ENCODE measurements at places on chromosomes 2 and 18.

DNA sequence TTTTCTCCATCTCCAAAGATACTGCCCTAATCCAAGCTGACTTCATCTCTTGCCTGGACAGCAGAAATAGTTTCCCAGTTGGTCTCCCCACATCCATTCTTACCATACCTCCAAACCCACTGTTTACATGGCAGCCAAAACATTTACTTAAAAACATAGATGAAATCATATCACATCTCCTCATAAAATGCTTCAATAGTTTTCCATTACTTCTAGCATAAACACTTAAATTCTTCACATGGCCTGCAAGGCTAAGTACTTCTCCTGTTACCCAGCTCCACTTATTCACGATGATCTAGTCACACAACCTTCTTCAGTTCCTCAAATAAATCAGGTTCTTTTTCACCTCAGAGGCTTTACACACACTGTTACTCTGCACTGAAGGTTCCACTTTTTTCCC is 185.8 kb upstream of the ACVR2A start:
- DNase-seq, result no peak

- DNase-seq, result no peak
Measured at GRCh38 chr2:177284531-177284930, 20.0 kb upstream of the NFE2L2 start.

DNA sequence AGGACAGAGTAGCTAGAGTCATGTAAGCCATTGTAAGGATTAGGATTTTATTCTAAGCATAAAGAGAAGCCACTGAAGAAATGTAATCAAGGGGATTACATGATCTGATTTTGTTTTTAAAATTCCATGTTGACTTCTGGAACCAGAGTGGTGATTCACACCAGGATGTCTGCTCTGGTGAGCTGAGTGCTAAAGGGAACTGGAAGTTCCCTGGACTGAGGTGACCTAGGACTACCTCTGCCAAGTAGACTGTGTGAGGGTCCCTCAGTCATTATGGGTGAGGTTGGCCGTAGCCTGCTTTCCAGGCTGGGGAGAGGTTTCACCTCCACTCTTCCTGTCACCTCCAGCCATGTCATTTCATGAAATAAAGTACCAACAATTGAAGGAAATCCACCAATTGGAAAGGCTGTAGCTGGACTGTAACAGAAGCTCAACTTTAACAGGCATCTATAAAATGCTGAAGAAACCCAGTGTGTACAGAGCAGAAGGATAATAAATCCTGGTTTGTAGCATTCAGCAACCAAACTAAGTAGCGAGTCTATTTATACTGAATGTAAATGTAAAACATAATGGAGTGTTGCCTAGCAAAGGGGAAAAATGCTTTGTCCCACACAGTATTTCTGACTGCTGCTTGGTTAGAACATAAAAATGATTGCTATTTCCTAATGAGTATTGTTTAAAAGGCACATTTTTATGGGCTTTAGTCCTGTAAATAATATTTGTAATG is 507.4 kb upstream of the PKDCC start:
- DNase-seq, result no peak

DNA sequence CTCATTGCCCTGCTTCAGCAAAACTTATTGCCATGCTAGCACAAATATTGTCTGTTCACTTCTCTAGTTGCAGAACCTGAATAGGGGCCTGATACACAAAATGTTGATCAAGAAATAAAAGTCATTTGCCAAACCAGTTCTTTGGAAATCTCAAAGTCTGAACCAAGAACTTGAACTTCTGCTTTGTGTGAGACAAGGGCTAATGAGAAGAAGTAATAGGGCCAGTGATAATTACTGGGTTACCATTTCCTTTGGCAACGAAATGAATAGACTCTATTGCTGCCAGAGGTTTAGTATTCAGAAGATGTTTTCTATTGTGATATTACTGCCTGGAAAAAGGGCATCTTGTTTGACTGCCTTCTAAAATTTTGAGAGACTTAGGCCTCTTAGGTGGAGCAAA is 35.0 kb downstream of the TMEFF2 start:
- DNase-seq, result no peak

GRCh38 chr2:195181059-195181705 is 475.8 kb upstream of the SLC39A10 start:
- no peak for DNase-seq

- no peak for DNase-seq
Measured at GRCh38 chr2:59720296-59720866, 833.1 kb downstream of the BCL11A start.

DNA sequence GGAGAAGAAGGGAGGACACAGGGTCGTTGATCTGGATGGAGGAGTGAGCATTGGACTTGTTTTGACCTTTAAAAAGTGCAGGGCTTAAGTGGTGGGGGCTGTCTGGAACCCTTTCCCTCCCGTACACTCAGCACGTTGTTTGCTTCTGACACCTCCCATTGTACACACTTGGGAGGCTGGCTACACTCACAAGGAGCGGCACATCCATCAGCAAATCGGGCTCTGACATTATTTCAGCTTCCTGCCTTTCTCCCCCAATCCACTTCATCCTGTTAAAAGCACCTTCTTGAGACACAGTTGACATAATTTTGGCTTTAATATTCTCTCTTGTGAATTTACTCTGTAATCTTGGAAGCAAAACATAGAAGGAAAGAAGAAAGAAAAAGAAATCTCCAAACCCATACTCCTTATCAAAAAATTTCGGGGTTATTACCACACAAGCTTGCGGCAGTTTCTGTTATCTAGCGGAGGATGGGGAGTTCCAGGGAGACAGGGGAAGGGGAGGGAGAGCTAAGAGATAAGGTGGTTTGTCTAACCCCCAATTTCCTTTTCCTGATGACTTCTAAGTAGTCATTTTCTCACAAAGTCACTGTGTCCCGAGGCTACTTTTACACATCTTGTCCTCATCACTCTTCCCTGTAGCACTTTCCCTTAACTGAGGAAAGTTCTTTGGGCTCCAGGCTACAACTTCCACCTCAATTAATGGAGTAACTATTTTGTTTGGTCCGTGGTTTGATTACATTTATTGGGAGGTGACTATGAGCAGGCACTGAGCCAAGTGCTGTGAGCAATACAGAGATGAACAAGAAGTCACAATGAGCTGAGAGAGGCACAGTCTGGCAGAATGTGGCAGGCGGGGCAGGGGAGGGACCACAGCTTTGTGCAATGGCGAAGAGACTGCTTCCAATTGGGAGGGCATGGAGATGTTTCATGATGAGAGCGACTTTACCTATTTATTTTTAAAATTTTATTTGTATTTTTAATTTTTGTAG is 240.1 kb upstream of the MEX3C start:
- DNase-seq, result no peak

DNA sequence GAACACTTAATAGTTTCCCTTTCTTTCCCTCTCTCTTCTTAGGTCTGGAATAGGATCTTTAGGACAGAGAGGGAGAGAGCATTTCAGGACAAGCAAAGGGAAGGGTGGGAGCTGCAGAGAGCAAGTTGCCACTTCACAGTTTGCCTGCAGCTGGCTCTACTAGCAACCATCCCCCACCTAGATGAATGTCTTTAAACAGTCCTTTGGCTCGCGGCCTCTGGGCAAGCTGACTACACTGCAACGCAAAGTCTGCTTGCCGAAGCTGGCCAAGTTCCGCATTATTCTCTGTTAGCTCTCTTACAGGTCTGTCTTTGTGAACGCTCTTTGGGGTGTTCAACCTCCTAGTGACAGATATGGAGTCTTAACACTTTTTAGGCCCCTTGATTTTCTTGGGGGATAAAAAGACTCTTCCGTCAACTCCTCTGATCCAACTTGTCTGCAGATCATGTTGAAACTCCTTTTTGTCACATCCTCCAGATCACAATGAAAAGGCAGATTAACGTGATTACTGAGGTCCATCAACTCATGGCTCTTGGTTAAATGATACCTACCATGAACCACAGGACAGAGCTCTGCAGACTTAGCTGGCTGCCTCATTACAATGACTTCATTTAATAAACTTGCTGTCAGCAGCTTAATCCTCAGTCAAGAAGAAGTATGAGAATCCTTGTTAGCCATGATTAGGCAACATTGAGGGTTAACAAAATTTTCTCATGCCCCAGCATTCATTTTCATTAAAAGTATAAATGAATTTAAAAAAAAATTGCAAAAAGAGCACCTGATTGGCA is 74.6 kb downstream of the SLC4A3 start:
- peak; percentile 20 for DNase-seq

- DNase-seq, result no peak
Measured at GRCh38 chr2:48145845-48146452, 239.7 kb upstream of the FBXO11 start.

DNA sequence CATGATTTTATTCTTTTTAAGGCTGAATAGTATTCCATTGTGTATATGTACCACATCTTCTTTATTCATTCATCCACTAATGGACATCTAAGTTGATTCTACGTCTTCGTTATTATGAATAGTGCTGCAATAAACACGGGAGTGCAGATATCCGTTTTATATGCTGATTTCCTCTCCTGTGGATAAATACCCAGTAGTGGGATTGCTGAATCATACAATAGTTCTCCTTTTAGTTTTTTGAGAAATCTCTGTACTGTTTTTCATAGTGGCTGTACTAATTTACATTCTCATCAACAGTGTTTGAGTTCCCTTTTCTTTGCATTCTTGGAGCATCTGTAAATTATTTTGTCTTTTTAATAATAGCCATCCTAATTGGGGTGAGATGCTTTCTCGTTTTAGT is 114.5 kb downstream of the RGPD3 start:
- no peak for DNase-seq

DNA sequence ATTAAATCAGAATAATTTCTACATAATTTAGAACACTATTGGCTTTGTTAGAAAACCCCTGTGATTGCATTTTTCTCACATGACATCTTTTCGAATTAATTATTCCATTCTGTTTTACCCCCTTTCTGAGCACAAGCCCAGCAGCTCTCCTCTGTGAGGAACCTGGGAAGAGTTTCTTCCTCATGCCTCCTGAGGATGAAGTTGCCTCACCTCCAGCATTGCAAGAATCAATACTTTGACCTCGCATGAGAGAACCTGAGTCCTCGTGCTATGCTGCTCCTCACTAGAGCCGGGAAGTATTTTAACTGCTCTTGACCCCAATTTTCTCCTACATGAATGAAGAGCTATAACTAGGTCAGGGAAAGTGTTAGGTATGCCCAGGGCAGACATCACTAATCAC is 77.1 kb upstream of the RAPH1 start:
- no peak for DNase-seq

DNA sequence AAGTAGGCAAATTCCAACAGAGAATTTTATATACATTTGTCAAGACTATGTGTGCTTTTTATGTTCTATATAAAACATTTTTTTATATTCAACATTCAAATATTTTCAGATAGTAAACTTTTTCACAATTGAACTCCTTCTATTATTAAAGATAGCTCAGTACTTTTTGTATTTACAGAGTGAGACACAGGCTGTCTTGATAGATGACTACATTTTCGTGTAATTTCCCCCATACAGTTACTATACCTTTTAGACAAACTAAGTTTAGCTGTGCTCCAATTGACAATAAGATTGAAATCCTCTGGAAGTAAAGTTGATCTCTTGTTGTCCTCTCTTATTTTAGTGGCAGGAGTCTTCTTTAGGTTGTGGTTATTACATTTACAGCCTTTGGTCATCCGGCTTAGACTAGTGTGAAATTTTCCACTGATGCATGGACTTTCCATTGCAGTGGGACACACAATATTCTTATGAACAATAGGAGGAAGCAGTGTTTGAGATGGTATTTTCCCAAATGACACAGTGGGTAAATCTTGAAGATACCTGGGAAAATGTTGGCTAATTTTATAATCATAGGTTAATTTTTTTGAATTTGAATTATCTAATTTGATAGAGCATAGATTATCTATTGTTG is 21.0 kb downstream of the ZSWIM2 start:
- DNase-seq, result no peak
